A673 (cell line): ENCODE measurements at places on chromosomes 6 and 20.

GRCh38 chr6:11791354-11792107 is 12.9 kb upstream of the ADTRP start:
- no peak for DNase-seq

DNA sequence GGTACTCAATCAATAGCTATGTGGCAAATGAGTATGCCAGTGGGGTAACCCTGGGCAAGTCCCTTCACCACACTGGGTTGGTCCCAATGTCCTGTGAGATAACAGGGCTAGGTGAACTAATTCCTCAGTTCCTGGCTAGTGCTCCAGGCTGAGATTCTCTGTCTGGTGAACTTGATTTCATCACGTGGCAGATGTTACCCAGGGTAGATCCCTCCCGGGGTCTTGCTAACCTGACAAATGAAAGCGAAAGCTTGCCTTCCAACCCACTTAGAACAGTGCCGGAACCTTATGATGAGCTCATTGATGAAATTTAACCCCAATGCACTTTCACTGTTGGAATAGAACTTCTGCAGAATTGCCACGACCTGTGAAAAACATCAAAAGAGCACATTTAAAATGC is 6.6 kb upstream of the ANKRD60 start:
- DNase-seq = no peak

DNA sequence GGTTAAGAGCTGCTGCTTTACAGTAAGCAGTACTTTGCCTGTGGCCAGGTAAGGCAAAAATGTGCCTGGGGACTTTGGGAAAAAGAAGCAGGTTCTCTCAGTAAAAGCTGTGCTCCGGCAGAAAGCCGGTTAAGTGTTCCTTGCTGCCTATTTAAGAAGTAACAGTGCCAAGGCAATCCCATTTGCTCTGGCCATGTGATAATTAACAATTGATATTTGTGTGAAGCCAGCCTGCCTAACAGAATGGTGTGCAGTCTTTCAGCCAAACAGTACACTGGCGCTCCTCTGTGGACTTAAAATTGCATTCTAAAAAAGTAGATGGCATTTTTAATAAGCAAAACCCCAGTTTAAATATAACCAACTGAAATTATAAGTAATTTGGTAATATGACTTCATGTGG is 430.3 kb downstream of the PLCB1 start:
- DNase-seq = no peak

DNA sequence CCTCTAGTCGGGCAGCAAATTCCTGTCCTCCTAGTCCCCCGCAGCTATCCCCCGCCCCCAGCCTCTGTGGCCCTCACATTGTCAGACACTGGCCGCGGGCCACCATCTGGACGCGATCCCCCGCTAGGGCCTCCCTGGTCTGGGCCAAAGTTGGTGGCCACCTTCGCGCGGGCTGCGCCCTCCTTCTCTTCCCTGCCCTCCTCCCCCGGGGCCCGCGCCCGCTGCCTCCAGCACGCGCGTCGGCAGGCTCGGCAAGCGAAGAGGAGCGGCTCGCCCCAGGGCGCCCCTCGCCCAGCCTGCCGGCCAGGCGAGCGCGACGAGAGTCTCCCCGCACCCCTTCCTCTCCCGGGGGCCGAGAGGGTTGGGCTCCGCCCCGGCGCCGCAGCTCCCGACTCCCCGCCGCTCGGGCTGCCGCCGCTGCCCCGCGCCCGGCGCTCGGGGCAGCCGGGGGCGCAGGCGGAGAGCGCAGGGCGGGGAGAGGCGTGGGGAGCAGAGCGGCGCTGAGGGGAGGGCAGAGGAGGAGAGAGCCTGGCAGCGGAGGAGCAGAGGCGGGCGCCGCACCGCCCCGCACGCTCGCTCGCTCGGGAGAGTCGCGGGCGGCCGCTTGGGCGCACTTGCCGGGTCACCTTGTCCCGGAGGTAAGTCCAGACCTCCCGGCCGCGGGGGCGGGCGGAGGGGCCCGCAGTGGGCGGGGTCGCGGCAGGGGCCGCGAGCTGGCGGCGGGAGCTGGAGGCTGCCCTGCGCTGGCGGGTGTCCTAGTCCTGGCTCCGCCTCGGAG is at the start of gene SYNDIG1:
Gene SYNDIG1 (plus strand): TSS at position 514 of the 778 bp plus-strand sequence. CDS start 73,469 bp downstream, outside the sequence.
- peak; percentile 66 for DNase-seq

DNA sequence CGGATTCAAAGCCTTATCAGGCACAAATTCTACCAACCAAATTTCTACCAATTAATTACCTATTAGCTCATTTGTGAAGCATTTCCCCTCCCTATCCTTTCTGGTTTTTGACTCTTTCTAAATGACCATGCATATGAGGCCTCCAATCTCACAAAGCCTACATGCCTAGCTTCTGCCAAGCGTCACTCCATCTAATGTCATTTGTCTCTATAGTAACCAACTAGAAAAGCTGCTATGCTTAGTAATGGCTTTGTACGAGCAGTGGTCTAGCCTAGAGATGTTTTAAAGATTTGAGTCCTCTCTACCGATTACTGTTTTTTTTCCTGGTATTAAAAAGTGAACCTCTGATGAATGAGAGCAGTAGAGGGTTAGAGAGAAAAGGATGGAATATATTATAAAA is 4.8 kb upstream of the ASF1A start:
- no peak for DNase-seq

DNA sequence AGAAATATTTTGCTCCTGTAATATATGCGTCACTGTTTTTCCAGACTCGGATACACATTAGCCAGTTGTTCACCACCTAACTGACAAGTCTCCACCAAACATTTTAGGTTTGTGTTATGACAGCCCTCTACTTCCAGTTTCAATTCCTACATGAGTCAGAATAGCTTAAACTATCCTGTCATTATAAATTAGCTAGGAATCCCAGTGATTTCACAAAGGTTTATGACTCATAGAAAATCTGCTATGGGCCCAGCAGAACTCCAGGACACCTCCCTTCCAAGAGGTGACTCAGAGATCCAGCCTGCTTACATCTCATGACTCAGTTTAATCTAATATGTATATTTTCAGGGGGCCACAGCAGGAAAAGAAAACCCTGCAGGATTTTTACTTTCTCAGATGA is 17.4 kb upstream of the PLCB4 start:
- DNase-seq = peak; percentile 83

- DNase-seq = no peak
Measured at GRCh38 chr6:144722154-144722737, 437.1 kb downstream of the UTRN start.

DNA sequence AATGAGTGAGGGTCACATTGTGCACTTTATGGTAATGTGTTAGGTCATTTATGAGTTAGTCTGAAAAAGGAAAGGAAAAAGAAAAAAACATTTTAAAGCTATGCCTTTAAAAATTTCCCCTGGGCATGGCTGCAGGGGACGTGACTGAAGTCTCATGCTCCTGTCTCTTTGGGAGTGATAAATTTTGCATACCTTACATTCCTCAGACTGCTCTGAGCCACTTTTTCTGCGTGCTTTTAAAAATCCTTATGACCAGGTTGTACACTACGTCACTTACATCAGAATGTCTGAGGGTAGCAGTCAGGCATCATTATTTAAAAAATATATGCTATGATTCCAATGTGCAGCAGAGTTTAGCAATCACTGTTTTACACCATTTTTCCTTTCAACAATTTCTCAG is 121.2 kb downstream of the RFPL4B start:
- DNase-seq = no peak

- no peak for DNase-seq
Measured at GRCh38 chr6:111406200-111406721, 76.8 kb downstream of the REV3L start.

GRCh38 chr6:101826678-101827077 is 433.2 kb downstream of the GRIK2 start:
- no peak for DNase-seq

DNA sequence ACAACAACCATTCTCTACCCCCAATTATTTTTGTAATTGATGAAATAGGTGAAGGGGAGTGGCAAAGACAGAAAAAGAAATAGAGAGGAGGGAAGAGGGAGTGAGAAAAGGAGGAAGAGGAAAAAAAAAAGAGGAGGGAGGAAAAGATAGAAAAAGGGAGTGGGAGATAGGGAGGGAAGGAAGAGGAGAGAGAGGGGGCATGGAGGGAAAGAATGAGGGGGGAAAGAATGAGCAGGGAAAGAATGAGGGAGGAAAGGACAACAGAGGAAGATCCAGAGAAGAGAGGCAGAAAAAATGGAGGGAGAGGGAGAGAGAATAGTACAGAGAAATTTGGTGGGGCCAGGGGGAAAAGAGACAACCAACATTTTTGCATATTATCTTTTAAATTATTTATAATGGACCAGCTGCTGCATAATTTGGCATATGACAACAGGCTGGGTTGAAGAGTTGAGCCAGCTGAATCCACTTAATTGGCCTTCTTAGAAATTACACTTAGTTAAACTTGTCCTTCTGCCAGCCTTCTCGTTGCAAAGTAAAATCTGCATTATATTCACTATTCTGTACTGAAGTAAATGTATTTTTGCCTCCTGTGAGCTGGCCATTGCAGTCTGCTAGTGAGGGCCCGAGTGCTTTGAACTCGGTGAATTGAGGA is 101.0 kb downstream of the ARHGAP18 start:
- DNase-seq = peak; percentile 38

DNA sequence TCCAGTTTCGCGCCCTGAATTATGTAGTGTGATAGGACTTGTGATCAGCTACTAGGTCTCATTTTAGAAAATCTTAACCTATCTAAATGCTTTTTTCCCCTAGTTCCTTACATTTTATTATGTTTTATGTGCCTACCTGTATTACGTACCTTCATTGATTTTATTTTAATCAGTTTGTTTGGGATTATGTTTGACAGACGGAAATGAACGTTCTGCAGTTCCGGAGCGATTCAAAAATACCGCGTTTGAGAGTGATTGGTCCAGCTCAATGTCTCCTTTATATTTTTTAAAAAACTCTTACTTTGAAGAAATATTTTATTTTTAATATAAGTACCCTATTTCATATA is 114.3 kb upstream of the BTN3A2 start:
- DNase-seq = no peak

GRCh38 chr6:51818520-51819022 is 268.8 kb downstream of the PKHD1 start:
- DNase-seq = no peak

DNA sequence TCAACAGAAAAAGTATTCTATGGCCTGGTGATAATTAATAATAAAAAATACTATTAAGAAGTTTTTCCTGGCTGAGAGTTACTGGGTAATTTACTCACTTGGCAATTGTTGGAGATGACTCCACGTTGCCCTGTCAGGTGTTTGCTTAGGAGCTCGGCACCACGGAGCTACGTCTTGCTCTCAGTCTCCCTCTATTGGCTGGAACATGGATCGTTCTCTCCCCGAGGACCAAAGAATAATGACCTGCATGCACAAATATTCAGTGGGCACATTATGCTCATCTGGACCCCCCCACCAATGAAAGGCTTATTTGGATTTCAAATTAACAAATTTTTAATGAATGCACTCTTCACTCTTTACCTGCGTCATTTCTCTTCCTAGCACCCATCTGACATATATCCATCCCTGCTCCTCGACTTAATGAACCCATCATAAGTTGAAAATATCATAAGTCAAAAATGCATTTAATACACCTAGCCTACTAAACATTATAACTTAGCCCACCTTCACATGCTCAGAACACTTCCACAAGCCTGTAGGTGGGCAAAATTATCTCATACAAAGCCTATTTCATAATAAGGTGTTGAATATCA is 71.0 kb upstream of the CD83 start:
- DNase-seq = peak; percentile 66

DNA sequence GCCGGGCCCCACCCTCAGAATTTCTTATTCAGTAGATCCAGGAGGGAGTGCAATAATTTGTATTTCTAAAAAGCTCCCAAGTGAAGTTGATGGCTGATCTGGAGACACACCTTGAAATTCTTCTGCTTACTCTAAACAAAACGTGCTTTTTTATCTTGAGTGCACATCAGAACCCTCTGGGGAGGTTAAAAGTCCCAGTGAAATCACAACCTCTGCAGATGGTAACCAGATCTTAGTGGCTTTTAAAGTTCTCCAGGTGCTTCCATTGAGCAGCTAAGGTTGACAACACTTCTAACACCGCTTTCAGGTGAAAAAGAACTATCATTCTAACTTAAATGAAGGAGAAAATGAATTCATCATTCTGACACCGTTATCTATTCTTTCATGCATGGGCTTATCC is 45.6 kb upstream of the ESR1 start:
- no peak for DNase-seq

GRCh38 chr6:124941259-124941658 is 21.0 kb upstream of the RNF217 start:
- DNase-seq = no peak

- DNase-seq = no peak
Measured at GRCh38 chr6:21053612-21054011, 519.4 kb downstream of the CDKAL1 start.

DNA sequence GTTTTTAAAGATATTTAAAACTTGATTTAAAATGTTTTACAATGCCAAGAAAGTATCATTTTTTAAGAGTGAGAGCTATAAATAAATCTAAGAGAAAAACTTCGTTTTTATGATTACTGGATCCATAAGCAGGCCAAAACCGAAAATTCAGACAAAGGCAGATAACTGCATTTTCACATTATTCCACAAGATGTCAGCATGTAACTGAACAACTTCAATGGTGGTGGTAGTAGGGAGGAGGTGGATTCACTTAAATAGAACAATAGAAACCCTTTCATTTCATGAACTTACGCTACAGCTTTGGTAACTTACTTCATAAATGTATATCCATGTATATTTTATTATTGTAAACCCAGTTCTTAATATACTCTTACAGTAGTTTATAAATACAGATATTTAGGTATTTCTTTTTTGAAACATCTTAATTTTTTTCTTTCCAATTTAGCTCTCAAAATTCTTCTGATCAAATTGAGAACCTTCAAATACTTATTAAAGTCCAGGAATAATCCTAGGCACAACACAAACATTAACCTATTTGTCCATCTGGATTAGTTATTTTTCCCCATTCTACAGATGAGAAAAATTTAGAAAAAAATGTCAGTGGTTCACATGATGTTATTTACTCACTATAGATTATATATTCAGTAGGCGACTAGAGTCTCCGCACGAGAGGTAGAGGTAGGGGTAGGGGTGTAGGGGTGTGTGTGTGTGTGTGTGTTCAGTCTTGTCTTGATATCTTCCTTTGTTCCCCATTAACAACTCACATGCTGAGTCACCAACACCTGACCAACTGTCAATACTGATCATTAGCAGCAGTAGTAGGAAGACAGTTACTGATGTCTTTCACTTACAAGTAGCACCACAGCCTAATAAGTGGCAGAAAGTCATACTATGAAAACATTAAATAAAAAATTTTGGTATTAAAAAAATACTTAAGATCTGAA is 111.5 kb downstream of the ARHGAP18 start:
- peak; percentile 86 for DNase-seq

GRCh38 chr6:38853236-38853635 is 138.1 kb downstream of the DNAH8 start:
- no peak for DNase-seq

- DNase-seq = no peak
Measured at GRCh38 chr20:6705926-6706548, 61.4 kb upstream of the BMP2 start.

DNA sequence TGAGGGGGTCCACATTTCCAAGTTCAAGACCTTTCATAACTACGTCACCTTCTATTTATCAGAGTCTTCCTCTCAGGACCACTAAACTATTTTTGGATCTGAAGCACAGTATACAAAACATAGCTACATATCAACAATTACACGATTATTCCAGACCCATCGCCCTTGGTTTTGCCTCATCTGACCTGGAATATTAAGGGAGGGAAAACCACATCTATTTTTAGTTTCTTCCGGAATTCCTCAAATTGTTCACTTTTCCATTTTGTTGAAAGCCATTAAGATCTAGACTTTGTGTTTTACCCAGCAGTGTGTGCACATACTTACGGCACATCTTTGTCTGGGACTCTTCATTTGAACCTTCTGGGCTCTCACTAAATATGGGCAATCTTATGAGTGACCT is 12.0 kb upstream of the ADGRF5 start:
- DNase-seq = no peak

GRCh38 chr20:44586289-44586911 is 4.0 kb downstream of the PKIG start:
- no peak for DNase-seq

GRCh38 chr6:136326038-136326553 is 36.5 kb upstream of the BCLAF1 start:
- DNase-seq = no peak
